ENCODE measurements at places on chromosomes 12 and 14.

- DNase-seq = no peak
These were observed 203.2 kb downstream of the ZFP36L1 start for GRCh38 chr14:68589447-68590200.

DNA sequence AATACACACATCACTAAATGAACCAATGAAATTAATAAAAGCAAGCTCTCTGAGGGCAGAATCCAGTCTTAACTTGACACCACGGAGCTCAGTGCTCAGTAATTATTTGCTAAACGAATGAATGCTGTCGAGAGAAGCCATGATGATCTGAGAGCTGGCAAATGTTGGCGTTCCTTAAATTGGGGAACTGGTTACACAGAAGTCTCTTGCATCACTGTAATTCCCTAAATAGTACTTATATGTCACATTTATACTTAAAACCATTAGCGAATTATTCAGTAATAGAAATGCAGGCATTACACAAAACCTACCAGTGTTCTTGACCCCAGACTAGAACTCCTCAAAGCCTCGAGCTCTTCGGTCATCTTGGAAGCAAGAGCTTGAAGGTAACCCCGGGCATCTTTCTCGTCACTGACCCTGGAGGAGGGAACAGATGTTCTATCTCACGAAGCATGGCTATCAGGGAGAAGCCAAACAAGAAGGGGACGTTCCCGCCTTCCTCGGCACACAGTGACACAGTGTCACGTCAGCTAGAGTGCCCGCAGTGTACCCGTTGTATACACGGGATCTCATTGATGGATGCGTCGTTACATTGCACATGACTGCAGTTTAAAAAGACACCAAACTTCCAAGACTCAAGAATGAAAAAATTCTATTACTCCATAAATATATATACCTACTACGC is 43.6 kb downstream of the AMN start:
- DNase-seq = no peak

GRCh38 chr12:38887770-38888169 is 17.6 kb downstream of the CPNE8 start:
- no peak for DNase-seq

GRCh38 chr14:102911991-102912761 is 10.3 kb upstream of the AMN start:
- DNase-seq = no peak

DNA sequence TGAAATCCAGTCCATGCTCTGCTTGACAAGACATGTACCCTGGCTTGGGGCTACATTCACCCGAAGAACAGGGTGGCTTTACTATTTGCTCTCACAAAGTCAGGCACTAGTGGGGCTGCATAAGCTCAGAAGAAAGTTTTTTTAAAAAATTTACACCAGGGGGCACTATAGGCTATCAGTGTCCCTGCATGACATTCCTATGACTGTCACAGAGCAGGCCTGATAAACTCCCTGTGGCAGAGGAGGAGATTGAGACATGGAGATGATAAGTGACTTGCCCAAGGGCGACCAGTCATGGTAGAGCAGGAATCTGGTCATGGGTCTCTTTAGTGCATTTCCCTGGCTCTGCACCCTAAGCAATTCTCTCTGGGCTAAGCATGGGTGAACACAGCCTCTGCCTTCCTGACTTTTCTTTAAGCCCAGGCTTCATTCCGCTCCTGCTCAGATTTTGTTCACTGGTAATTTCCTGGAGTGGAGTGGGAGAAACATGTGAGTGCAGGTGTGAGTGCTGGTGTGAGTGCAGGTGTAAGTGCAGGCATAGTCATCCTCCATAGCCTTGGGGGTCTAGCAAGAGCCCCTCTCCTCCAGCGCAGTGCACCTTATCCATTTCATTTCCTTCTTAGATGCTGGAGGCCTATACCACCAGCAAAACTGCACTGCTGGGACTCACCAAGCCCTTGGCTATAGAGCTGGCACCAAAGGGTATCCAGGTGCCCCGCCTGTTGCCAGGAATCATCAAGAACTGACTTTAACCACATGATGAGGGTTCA is 91.6 kb downstream of the DHRS2 start:
- DNase-seq = no peak

DNA sequence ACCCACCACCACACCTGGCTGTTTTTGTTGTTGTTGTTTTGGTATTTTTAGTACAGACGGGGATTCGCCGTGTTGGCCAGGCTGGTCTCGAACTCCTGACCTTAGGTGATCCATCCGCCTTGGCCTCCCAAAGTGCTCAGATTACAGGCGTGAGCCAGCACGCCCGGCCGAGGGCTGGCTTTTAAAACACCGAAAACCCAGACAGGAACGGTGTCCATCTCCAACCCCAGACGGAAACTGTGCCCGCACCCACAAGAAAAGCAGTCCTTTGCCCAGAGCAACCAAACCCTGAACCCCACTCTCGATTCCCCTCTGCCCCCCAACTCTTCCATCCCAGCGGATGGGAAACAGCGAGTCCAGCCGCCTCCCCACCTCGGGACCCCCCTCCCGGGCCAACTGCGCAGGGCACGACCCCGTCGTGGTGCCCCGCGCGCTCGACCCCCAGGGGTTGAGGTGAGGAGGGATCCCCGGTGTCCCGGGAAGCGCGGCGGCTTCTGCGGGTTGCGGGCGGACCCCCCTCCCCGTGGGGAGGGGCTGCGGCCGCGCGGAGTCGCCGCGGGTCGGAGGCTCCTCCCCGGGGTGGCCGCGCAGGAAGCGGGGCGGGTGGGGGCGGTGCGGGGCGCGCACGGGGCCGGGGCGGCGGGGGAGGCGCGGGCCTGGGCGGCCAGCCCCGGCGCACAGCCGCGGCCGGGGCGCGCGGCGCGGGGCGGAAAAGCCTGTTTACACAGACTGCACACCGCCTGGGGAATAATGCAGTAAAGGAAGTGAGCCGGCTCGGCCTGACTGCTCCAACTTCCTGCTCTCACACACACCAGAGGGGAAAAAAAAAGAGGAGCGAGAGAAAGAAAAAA is at the start of gene ELK3:
TSS of gene ELK3 (plus strand) at position 651 of the 851 bp plus-strand sequence.
- peak; percentile 59 for DNase-seq

DNA sequence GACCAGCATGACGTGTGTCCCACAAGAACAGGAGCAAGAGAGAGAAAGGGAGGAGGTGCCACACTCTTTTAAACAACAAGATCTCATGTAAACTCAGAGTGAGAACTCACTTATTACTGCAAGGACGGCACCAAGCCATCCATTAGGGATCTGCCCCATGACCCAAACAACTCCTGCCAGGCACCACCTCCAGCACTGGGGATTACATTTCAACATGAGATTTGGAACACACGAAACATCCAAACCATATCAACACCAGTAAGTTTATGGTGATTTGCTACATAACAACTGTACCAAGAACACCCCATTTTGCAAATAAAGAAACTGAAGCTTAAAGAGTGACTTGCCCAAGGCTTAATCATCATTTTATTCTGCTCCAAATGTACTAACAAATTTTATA is 23.7 kb upstream of the OR6J1 start:
- no peak for DNase-seq

- DNase-seq = peak; percentile 8
These were observed 115.9 kb upstream of the TMPO start for GRCh38 chr12:98399532-98399931.

- no peak for DNase-seq
These were observed 101.2 kb downstream of the AKAP6 start for GRCh38 chr14:32430326-32430725.

DNA sequence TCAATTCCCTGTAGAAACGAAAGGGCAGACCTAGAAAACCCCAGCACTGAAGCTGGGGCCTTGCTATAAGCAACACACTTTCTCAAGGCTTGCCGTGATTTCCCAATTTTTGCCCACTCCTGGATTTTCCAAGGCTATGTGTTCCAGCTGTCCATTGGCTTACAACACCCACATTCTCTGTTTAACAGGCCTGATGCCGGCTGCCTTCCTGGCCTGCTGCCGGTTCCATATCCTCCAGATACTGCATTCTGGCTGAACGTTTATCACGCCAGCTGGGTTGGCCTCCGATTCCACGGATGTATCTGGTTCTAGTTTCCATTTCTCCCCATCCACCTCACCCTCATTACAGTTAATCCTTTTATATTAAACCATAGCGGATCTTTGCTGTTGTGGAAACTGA is 2.0 kb upstream of the PCNX1 start:
- no peak for DNase-seq

DNA sequence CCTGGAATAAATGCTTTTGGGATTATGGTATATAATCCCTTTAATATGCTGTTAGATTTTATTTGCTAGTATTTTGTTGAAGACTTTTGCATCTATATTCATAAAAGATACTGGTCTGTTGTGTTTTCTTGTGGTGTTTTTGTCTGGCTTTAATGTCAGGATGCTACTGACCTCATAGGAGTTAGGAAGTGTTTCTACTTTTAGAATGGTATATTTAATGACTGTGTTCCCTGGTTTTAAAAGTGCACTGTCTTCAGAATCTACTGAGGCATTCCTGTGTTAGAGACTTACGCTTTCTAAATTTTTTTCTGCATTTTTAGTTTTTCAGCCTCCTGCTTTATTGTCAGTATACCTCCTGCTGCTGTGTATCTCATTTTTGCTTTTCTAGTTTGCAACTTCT is 51.6 kb downstream of the ARHGAP5 start:
- DNase-seq = no peak

DNA sequence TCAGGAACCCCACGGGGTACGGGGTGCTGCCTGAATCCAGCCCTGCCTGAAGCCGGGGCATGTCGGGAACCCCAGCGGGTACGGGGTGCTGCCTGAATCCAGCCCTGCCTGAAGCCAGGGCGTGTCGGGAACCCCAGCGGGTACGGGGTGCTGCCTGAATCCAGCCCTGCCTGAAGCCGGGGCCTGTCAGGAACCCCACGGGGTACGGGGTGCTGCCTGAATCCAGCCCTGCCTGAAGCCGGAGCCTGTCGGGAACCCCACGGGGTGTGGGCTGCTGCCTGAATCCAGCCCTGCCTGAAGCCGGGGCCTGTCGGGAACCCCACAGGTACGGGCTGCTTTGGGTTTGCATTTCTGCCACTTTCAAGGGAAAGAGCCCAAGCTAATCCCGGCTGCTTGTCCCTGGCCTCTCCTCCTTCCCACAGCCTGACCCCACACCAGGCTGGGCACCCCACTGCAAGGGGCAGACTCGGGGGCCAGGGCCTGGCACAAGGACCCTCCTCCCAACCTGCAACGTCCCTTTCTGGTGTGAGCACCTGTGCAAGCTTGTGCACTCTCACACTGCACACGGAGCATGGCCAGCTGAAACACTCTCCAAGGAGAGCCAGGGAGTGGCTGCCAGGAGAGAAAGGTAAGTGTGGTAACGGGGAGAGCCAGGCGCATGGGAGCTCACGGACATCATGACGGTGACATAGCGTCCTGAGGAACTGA is 5.6 kb upstream of the FBRSL1 start:
- no peak for DNase-seq

Data from activated naive CD4-positive, alpha-beta T cell (primary cell).